ENCODE measurements at places on chromosomes 4 and X.

DNA sequence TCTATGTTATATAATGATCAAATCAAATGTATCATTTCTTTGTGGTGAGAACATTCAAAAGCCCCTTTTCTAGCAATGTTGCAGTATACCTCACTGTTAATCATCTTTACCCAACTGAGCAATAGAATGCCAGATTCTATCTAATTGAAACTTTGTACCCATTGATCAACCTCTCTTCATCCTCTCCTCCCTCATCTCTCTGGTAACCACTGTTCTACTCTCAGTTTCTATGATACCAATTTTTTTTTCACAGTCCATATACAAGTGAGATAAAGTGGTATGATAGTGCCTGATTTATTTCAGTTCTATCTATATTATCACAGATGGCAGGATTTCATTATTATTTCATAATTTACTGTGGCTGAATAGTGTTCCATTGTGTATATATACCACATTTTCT, 209.8 kb downstream of the SPCS3 start:
- DNase-seq = no peak

- DNase-seq = no peak
Observed at GRCh38 chr4:77450006-77450405, 155.6 kb upstream of the CXCL13 start.

DNA sequence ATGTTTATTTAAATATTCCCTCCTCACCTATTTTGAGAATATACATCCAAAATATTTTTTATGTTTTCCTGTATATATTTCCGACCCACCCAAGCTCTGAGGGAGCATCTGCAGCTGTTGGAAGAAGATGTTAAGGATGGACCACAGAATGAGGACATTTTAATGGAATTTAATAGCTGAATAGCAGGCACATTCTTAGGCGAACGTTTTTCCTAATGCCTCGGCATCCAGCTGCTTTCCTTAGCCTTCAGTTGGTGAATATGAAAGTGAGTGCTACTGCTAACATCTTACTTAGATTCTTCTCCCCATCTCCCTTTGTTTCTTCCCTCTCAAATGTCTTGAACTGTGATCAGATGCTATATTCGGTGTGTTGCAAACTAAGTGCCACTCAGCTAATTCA, 158.0 kb upstream of the CTSO start:
- no peak for DNase-seq

- no peak for DNase-seq
Observed at GRCh38 chr4:150080875-150081274, 2.6 kb downstream of the DCLK2 start.

GRCh38 chrX:133285341-133285740, 67.2 kb upstream of the TFDP3 start:
- no peak for DNase-seq

GRCh38 chr4:61027939-61028338, 172.2 kb upstream of the ADGRL3 start:
- no peak for DNase-seq

GRCh38 chr4:56871371-56871866, 36.3 kb upstream of the REST start:
- DNase-seq = no peak

GRCh38 chr4:137495578-137495977, 36.7 kb downstream of the PCDH18 start:
- DNase-seq = no peak

- DNase-seq = no peak
Observed at GRCh38 chr4:150078041-150078578, at the start of gene DCLK2. Gene DCLK2, plus strand, starts transcription at chr4:150078445. Its CDS starts 583 bp downstream, at chr4:150079028.

DNA sequence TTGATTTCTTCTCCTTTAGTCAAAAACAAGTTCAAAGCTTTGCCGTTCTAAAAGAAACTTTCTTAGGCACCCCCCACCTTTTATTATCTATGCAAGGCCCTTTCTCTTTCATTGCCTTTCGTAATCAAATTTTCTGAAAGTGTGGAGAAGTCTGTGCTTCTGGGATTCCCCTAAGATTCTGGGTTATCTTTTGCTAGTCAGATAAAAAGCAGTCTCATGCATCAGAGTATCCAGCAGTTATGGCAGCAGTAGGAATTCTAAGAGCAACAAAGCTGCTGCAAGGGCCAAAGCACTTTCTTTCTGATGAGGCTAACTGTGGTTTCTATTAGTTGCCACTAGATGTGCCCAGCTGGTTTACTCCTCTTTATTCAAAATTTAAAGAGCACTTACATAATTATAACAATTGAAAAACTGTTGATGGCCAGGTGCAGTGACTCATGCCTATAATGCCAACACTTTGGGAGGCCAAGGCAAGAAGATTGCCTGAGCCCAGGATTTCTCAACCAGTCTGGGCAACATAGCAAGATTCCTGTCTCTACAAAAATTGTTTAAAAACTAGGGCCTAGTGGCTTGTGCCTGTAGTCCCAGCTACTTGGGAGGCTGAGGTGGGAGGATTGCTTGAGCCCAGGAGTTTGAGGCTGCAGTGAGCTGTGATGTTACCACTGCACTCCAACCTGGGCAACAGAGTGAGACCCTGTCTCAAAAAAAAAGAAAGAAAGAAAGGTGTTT, 296.2 kb downstream of the PAPSS1 start:
- DNase-seq = no peak

DNA sequence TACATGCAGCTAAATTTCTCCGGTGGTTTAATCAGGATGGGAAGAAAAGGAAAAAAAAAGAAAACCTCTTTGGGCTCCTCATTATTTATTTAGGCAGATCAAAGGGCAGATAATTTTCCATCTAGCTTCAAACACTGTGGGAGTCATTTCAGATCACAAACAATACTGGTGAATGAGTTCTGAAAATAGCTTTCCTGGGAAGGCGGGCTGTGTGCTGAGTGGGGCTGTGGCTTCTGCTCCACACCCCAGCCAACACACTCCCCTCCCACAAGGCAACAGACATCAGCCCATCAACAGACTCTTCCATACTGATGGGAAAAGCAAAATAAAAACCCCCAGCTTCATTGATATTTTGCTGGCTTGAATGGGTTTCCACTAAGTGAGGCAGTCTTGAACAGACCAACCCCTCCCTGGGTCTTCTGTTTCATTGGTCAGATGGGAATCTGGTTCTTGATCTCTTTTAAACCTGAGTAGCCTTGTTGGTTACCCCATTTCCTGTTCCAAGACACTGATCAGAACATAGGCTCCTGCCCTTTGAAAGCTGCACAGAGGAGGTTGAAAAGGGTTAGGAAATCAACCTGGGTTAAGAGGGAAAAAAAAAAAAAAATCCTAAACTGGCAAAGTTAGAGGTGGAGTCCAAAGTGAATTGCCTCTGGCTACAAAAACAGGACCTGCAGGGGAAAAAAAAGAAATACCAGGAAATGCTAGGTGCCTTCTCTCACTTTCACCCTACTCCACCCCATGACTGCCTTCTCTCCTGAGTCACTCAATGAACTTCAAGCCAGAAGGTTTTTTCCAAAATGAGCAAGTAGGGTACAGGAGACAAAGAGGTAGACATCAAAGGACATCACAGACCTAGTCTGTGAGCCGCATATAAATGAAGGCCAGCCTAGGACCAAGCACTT, 20.0 kb downstream of the AMOT start:
- no peak for DNase-seq

DNA sequence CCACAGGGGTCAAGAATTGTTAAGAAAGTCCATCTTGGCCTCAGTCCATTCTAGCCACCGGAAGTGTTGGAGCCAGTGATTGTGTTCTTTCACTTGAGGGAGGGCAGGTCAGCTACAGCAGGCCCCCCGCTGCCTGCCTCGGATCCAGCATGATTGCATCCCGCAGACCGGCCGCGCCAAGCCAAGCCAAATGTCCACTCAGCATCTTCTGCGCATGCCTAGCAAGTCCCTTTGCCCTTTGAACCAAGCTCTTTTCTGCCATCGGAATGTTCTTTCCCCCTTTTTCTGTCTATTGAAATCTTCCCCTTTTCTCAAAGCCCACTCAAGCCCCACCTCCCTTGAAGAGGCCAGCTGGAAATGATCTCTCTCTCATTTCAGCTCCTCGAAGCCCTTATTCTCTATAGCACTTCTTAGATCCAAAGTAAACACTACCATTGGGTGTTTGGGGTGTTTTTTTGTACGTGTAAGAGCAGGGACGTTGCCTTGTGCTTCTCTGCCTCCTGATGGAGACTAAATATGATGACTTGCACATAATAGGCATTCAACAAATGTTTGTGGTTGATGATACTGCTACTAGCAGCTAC, 147.8 kb upstream of the BCOR start:
- no peak for DNase-seq

DNA sequence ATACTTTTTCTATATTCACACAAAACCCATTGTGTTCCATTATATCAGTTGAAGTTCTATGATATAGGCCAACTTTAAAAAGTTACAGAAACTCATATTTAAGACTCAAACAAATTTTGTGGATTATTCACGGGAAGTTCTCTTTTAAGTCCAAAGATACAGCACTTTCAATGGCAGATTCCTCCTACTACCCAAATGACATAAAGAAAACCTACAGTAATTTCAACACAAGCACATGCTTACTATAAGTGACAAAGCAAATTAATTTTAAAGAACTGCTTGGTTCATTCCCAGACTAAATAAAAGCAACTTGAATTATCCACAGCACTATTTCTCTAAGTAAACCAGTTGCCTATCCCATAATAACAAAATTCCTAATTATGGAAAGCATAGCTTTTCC, 4.1 kb downstream of the PPA2 start:
- DNase-seq = no peak

DNA sequence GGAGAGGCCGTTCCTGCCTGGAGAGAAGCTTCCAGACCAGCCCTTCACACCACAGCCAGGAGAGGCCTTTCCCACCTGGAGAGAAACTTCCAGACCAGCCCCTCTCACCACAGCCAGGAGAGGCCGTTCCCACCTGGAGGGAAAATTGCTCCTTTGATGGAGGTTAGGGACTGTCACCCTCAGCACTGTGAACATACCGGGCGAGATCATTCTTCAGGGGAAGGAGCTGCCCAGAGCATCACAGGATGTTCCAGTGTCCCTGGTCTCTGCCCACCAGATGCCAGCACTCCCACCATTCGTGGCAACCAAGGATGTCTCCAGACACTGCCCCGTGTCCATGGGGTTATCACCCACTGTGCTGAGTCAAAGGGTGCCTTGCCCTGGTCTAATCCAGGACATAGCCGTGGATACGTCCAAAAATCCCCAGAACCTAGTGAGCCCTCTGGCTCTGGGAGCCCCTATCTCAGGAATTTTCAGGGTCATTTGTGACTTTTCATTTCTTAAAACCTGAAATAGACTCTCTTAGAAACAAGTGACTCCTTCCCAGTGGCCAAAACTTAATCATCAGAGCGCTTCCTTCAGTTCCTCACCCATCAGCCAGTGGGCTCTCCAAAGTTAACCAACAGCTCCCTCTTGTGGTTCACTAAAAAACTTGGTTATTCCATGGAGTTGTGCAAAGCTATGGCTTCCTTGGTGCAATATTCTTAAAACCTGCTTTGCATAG, 80.2 kb downstream of the CRMP1 start:
- no peak for DNase-seq

DNA sequence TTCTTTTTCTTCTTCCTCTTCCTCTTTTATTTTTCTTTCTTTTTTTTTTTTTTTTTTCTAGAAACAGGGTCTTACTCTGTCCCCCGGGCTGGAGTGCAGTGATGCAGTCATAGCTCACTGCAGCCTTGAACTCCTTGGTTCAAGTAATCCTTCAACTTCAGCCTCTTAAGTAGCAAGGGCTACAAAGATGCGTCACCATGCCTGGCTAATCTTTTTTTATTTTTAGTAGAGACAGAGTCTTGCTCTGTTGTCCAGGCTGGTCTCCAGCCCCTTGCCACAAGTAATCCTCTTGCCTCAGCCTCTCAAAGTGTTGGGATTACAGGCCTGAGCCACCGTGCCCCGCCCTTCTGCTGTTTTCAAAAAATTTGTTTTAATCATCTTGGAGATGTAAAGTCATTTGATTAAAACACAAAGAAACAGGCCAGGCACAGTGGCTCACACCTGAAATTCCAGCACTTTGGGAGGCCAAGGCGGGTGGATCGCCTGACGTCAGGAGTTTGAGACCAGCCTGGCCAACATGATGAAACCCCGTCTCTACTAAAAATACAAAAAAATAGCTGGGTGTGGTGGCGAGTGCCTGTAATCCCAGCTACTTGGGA, 28.1 kb downstream of the SYNPO2 start:
- no peak for DNase-seq

GRCh38 chr4:106652095-106652494, 283.5 kb upstream of the GIMD1 start:
- DNase-seq = no peak

DNA sequence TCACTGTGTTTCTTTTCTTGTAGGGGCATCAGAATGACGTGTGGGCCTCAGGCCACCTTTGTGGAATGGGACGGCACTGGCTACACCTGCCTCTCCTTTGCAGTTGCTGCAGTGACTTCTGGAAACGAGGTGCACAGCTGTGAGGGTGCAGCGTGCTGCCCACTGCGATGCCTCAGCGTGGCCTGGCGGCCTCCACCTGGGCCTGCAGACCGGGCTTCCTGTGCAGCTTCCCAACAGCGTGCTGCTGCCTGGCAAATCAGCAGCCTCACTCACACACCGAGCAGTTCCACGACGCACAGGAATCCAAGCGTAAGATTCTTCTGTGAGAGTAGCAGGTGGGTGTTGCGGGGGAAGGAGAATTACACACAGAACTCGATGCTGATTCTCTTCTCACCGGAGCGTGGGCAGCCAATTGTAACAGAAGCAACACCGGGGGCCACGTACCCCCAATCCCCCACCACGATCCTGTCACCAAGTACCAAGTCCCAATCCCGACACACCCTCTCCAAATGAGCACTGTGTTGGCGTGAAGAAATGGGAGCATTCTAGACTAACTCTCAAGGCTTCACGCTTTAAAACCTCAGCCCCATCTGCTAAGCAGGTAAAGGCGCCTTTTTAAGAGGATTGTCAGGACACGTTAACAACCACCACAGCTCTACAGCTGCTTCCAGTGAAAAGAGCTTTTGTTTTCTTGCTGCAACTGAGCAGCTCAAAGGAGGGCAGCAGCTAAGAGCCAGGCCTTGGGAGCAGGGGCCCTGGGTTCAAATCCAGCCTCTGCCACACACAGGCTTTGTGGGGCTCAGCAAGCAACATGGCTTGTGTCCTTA, 16.9 kb downstream of the WDR1 start:
- no peak for DNase-seq

DNA sequence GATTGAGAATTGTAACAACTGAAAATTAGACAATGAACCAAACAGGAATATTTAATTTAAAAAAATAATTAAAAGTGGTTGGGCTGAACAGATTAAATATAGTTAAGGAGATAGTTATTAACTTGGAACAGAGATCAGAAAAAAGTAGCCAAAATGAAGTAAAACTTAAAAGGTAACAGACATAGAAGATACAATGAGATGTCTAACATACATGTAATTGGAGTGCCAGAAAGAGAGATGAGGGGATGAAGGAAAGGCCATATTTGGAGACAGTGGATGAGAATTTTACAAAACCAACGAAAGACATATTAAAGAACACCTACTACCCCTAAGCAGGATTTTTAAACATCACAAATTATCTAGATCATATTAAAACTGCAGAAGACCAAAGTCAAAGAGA, 8.0 kb downstream of the TBC1D9 start:
- no peak for DNase-seq

All from activated CD4-positive, CD25-positive, alpha-beta regulatory T cell treated with anti-CD3 and anti-CD28 coated beads, Interleukin-2, amount 50 U/mL, for 16 hours (primary cell).